ENCODE measurements at places on chromosomes 6 and 20.

GRCh38 chr6:158290659-158291058, 21.6 kb upstream of the TULP4 start:
- DNase-seq: no peak

DNA sequence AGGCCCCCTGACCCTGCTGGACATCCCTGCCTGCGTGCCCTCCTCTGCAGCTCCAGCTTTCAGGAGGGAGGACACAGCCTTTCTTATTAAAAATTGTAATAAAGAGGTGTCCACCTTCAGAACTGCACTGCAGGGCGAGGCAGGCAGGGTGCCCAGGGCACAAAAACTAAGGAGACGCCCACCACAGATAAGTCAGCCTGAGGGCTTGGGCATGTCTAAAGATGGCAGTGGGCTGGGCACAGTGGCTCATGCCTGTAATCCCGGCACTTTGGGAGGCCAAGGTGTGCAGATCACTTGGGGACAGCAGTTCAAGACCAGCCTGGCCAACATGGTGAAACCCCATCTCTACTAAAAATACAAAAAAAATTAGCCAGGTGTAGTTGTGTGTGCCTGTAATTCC, 7.0 kb upstream of the C20orf144 start:
- DNase-seq: no peak

DNA sequence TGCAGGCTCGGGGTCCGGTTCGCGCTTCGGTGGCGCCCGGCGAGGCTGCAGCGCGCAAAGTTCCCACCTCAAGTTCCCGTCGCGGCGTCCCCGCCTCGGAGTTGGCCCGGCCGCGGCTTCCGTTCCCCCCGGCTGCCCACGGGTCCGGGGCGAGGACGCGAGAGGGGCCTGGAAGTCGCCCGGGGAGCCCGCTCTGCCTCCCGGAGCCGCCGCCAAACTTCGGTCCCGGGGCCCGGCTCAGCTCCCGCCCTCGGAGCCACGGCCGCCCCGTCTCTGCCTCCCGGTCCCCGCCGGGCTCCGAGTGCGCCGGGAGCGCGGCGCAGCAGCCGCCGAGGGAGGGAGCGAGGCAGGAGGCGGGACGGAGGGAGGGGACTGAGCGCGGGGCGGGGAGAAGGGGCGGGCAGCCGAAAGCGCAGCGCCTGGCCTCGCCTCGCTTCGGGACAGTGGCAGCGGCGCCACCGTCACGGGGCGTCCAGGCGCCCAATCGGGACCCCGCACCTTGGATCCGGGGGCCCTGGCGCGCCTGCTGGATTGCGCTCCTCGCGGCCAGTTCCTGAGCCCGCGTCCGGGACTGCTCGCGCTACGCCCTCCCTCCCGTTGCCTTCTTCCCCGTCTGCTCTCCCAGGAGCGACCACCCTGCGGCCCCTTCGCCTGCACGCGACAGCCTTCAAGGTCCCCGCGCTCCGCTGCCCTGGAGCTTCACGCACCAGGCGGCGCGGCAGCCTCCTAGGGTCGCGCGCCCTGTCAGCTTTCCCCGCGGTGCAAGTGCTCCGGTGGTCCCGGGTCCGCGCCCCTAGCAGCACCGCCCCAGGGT, at the start of gene KCNG1:
TSS of gene KCNG1 (minus strand) at position 305 of the 814 bp plus-strand sequence. CDS start 12,769 bp downstream, outside the sequence.
- DNase-seq: peak; percentile 75

GRCh38 chr20:7977709-7978108, 37.5 kb upstream of the HAO1 start:
- no peak for DNase-seq

- DNase-seq: peak; percentile 93
Observed at GRCh38 chr20:33994222-33994913, 657 bp downstream of the RALY start.

DNA sequence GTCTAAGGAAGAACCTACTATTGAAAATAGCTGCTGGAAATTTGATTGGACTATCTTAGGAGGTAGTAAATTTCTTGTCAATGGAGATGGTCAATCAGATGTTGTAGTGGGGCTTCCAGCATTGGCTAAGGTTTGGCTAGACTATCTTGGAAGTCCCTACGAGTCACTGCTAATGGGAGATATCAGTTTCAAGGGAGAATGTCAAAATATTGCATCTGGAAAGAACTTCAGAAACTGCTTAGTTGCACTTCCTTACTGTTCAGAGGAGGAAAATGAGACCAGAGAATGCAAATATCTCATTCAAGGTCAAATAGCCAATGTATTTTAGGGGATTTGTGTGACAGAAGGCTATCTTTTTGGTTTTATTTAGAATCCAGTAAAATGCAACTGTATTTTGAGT, 53.5 kb upstream of the CCN2 start:
- no peak for DNase-seq

- DNase-seq: no peak
Observed at GRCh38 chr20:33178726-33179125, 10.8 kb downstream of the BPIFA2 start.

- DNase-seq: no peak
Observed at GRCh38 chr6:16278048-16278724, 39.8 kb downstream of the GMPR start.

DNA sequence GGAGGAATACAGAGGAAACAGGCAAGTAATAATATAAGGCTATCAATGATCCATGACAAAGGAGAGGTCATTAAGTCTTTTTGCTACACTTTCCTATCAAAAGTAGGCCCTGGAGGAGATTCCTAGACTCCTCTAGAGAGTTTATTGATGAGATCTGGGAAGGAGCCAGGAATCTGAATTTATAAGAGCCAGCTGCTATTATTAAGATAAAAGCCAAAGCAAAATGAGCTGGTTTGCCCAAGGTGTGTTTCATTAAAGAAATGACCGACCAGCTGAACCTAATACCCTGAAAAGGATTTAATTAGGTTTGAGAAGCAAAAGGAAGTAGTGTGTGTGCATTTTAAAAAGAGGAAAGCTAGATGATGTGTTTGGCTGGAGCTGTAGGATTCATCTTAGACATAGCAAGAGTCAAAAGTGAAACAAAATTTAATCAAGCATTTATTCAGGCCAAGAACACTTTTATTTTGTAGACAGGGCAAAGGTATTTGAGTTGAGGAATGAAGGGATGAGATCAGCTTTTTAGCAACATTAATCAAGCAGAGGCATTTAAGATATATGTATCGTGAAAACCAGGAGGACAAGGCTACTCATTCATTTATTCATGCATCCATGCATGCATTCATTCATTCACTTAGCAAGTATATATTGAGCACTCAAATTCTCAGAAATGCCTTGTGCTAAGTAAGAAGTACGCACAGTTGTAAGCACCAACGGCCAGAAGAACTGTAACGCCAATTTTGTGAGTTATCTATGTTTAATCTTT, 43.5 kb upstream of the SCAF8 start:
- DNase-seq: no peak

DNA sequence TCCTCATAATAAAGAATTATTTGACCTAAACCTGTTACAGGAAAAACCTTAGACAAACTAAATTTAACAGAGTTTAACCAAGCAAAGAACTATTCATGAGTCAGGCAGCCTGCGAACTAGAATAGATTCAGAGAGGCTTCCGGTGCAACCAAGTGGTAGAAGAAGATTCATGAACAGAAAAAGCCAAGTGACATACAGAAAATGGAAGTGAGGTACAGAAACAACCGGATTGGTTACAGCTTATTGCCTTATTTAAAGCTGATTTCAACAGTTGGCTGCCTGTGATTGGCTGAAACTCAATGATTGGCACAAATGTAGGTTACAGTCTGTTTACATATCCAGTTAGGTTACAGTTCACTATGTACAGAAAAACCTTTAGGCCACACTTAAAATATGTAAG, 10.1 kb downstream of the PPP1R3G start:
- DNase-seq: no peak

DNA sequence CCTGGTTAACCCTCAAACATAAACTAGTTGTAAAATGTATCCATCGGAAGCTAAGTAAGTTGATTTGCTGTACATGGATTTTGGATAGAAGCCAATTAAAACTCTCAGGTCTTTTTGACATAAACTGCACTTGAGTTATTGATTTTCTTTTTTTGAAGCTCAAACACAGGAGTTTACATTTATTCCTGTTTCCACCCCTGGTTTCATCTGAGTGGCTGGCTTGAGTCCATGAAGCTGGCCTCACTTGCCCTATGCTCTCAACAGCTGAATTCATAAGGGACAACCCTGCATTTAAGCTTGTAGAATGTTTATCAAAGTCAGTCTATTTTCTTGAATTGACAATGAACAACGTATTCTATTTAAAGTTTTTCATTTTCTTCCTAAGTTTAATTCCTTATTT, 58.1 kb upstream of the PLEKHG1 start:
- no peak for DNase-seq

DNA sequence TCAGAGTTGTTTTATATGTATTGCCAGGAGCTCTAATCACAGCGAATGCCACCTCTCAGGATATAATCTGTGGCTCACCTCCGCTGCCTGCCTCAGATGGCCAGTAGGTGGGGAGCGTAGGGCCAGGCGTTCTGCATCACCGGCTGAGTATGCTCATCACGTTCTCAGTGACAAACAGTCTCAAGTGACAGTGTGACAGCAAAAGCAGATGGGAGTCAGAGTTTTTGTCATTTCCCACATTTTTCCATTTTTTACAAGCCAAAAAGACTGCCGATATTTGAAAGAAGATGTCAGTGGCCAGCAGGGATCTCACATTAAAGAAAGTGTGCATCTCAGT, 208.7 kb downstream of the ALDH8A1 start:
- no peak for DNase-seq

- DNase-seq: no peak
Observed at GRCh38 chr6:71248306-71248765, 40.3 kb upstream of the OGFRL1 start.

DNA sequence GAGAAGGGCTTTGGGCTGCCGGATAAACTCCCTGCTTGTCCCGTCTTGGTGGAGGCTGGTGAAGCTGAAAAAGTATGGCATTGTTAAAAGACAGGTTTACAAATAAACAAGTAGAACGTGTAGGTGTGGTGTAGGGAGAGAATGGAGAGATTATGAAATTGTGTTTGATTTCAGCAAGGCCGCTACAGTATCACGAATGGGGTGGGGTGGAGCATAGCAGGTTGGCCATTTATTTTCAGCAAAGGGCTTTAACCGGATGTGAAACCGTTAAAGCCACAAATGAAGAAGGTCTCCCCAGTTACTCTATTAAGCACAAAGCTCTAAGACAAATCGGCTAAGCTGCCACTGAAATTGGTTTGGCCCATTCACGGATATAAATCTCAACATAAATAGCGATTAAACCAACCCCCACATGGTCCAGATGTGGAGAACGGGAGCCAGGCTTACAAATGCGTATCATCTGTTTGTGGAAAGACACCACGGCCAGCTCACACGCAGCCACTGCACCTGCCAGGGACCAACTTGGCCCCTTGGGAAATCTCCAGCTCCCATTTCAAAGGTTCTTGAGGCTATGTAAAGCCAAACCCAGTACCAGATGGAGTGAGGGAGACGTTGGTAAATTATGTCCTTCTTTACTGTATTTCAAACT, 94.0 kb downstream of the ZMYND8 start:
- DNase-seq: no peak

DNA sequence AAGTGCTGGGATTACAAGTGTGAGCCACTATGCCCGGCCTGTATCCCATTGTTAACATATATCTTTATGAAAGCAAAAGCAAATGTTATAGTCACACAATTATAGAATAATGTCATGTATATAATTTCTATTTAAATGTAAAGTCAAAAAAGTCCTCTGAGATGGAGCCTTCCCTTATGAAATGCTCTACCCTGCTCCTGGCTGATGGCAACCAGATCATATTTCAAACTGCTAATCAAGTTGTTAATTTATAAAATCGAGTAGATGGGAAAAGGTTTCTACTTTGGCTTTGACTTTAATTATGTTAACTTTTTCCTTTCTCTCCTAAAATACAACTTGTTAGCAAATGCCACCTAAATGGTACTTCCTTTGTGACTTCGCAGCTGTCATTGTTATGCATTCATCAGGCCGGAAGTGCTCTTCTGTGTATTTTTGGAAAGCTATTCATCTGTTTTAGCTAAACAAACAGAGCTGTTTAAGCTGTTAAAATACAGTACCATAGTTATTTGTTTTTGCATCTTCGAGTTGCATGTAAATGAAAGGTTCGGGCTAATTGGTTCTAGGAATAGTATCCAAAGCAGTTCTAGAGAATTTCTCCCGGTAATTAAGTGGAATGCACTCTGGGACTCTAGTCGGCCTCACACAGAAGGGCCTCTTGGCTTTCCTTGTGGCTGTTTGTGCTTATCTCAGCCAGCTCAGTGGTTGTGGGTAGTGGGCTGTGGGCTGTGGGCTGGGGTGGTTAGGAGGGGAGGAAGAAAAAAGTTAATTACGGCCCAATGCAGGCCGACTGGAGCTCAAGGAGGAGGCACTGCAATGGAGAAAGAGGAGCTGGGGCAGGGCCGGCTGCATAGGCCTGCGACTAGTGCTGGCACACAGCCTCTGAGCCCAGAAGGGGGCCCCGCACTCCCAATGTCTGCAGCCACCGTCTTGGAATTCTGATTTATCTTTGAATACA, 34.8 kb downstream of the SLC35D3 start:
- DNase-seq: no peak

- DNase-seq: no peak
Observed at GRCh38 chr6:170098428-170099170, 192.3 kb downstream of the DLL1 start.

DNA sequence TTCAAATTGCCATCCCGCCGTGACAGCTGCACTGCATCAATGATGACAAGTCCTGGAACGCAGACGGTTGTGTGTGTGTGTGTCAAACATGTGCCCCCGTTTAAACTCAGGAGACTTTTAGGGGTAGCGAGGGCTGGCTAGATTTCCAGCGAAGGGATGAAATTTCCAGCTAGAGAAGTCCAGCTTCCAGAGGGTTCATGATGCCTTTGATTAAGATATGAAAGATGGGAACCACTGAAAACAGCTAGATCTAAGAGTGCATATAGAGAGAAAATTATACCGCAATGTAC, 644 bp downstream of the KIZ start:
- DNase-seq: no peak

- DNase-seq: no peak
Observed at GRCh38 chr6:93105017-93105416, 314.3 kb downstream of the EPHA7 start.

DNA sequence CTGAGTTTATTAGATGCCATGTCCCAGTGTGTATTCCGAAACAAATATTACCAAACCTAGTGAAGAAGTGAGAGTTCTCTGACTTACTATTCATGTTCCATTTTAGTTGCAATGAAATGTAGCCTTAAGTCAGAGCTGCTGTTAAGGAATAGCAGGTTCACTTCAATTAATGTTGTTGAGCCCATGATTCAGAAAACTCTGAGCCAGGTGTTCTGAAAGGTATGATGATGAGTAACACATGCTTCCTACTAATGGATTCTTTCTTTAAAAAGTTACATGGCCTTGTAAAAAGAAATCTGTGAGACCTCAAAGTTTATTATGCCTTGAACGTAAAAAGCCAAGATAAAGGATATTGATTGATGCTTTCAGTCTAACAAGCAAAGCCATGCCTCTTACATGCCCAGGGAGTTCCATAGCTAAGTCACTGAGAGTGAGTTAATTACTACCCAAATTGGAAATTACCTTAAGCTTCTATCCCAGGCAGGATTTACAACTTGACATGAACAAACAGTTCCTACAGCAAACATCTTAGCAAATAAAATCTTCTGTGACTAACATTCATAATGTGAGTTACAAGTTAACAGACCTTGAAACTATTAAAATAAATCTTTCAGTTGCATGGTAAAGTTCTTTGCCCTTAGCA, 122.9 kb downstream of the AKAP7 start:
- DNase-seq: no peak

- no peak for DNase-seq
Observed at GRCh38 chr6:79421707-79422484, 115.3 kb downstream of the LCA5 start.

- no peak for DNase-seq
Observed at GRCh38 chr6:107447663-107448216, 11.6 kb downstream of the PDSS2 start.

Data from Right ventricle myocardium superior (tissue), 1 donor.